ENCODE measurements at places on chromosomes 11 and 22.

DNA sequence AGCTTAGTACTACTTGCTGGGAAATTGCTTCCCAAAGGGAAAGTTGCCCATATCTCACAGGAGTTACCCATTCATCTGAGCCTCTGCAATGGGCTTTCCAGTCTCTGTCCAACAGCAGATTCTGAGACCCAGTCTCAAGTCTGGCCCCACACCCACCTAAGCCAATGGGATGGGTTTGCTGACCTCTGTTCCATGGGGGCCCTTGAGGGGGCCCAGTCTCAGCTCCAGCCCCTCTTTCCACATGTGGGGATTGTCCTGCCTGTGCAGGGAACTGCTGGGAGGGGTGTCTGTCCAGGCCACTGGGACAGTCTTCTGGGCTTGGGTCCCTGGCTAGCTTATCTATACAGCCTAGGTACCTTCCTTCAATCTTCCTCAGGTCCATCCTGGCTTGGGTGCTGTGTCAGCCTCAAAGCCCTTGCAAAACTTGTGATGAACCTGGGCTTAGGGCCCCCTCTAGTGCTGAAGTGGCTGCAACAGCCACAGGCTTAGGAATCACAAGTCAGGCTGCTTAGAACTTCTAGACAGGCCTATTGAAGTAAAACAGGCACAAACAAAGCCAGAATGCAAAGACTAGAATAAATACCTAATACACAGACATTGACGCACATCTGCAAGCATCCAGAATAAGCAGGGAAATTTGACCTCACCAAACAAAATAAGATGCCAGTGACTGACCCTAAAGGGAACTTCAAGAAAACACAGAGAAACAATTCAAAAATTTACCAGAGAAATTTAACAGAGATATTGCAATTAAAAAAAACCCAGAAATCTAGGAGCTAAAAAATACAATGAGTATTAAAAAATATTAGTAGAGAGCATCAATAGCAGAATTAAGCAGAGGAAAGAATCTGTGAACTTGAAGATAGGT lies 11.7 kb upstream of the PATL1 start:
- DNase-seq, result peak; percentile 27

GRCh38 chr11:67113231-67113721 lies 5.8 kb upstream of the KDM2A start:
- no peak for DNase-seq

DNA sequence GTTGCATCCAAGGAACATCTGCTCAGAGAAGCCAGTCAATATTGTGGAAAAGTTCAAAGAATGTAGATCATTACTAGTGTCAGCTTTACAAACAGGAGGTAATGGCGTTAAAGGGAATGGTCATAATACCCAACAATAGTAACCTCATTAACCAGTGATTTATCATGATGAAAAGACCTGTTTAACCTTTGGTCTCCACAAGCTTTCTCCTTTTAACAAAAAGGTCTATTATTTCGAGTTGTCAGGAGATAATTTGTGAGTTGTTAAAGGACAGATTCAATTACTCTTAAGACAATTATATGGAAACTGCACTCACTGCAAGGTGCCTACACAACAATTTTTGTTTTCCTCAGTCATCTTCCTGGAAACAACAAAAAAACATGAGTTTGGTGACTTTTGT lies 73.8 kb upstream of the HTATIP2 start:
- DNase-seq, result no peak

- no peak for DNase-seq
These were observed 14.3 kb downstream of the TRIM22 start for GRCh38 chr11:5703741-5704536.

DNA sequence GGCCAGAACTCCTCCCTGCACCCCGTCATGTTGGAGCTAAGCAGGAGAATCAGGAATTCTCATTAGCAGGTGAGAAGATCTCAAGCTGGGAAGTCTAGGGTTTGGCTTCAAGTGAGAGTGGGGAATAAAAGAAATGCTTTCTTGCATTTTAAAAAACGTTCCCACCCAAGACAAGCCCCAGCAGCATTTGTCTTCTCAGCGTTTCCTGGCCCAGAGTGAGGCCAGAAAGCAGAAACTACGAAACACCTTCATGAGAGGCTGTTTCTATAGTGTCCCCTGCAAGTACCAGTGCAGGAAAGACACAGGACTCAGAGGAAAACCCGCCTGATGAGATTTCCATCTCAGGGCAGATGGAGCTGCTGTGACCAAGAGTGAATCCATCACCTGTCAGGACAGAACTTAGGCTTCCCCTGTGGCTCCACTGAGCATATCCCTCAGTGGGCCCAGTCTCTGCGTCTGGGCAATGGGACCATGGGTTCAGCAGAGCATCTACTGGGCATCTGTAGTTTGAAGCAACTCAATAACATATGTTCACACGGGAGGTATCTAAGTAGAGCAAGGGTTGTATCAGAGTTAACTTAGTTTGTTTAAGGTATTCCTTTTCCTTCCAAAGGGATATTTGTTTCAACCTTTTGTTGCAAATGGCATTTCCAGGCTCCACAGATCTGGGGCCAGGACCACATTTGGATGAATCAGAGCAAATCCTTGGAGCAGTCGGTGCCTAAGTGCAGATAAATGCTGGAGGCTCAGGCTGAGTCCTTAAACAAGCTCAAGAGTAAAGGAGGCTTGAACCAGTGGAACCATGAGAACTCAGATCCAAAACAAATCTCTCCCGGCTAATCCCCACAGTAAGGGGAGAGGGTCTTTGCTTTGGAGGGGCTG lies 548.3 kb downstream of the MIAT start:
- DNase-seq, result no peak

- no peak for DNase-seq
These were observed 24.4 kb upstream of the TXNRD2 start for GRCh38 chr22:19965771-19966709.

GRCh38 chr11:104451197-104451893 lies 287.4 kb upstream of the PDGFD start:
- no peak for DNase-seq

GRCh38 chr11:116177521-116178210 lies 595.1 kb downstream of the BUD13 start:
- DNase-seq, result no peak

DNA sequence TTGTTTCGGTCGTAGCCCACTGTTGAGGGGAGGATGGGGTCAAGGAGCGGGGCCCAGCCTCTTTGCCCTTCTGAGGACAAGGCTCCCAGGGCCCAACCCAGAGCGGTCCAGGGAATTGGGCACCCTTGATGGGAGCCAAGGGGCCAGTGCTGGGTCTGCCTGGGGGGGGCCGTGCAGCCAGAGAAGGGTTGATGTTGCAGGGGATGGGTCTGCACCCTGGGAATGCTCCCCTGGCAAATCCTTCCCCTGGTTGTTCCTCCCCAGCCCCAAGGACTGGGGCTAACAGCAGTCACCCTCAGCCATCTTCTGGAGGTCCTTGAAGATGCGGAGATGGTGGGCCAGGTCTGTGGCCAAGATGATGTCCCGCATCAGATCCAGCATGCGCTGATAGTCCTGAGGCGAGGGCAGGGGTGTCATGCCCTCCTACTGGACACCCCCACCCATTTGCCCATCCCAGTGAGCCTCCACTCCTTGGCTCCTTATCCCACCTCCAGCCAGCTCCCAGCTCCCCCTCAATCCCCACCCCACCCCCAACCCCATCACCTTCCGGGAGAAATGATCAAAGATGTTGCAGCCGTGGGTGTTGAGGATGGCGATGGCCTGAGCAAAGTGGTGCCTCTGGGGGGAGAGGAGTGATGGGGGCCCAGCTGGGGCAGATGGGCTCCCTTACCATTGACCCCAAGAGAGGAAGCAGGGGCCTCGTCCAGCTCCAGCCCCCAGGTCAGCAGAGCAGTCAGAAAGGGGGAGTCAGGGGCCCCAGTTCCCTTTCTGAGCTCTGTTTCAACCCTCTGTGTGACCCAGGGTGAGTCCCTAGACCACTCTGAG lies 95.0 kb downstream of the PDE2A start:
- no peak for DNase-seq

GRCh38 chr11:126628790-126629621 lies 273.5 kb downstream of the ST3GAL4 start:
- DNase-seq, result no peak

DNA sequence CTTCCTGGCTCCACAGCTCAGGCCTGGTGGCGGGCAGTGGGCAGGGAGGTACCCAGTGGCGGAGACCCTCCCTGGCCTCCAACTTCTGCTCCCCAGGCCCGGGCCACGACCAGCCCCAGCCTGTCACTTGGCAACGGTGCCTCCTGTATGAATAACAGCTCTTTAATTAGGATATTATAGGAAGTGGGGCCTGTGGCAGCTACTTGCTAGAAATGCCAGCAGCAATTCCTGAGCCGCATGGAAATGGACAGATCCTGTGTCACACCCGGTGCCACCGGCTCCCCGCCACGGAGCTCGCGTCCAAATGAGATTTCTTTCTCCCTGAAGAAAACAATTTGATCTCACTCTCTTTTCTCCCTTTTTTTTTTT lies 104.5 kb downstream of the CHST1 start:
- no peak for DNase-seq

- DNase-seq, result no peak
These were observed 108.2 kb downstream of the CYP2R1 start for GRCh38 chr11:14783788-14784187.

DNA sequence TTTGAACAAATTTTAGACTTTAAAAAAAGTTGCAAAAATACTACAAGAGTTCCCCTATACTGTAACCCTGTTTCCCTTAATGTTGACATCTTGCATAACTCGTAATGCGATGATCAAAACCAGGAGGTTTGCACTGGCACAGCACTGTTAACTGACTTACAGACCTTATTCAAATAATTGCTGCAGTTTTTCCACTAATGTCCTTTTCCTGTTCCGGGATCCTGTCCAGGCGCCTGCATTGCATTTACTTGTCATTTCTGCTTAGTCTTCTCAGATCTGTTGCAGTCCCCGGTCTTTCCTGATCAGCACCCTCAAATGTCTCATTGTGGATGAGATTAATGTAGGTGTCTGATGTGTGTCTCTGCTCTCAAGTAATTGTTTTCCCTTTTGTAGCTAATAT lies 32.0 kb downstream of the APLP2 start:
- no peak for DNase-seq

DNA sequence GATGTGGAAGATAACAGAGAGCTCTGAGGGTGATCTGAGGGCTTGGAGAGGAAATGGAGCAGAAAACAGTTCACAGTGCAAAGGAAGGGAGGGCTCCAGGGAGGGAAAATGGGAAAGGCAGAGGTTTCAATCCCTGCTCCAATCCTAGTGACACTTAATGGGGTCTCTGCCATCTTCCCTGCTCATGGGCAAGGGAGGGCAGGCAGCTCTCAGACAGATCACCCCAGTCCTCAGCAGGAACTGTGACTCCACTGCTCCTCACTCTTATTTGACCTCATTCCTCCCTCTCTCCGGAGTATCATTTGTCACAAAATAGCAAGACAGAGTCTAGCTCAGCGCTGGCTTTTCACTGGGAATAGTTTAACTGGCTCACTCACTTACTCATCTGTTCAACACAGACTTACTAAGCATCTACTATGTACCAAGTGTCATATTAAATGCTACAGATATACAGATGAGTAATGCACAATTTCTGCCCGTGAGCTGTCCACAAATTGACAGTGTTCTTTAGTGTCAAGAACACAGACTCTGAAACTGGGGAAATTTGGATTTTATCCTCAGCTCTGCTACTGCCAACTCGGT lies 817.4 kb downstream of the OPCML start:
- no peak for DNase-seq

DNA sequence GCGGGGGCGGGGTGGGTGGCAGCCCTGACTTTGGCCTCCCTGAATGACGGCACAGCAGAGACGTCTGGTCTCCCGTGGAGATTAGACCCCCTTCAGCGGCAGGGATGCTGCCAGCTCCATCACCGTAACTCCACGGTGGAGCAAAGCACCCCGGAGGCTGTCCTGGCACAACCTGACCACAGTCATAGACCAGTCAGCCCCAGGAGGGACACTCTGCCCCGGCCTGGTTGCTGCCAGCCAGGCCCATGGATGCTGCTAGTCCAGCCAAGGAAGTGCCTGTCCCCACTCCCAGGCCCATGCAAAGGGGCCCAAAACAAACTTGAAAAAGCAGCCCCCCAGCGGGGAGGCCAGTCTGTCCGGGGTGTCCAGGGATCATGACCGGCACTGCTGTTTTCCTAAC lies 11.5 kb upstream of the ANO1 start:
- no peak for DNase-seq

DNA sequence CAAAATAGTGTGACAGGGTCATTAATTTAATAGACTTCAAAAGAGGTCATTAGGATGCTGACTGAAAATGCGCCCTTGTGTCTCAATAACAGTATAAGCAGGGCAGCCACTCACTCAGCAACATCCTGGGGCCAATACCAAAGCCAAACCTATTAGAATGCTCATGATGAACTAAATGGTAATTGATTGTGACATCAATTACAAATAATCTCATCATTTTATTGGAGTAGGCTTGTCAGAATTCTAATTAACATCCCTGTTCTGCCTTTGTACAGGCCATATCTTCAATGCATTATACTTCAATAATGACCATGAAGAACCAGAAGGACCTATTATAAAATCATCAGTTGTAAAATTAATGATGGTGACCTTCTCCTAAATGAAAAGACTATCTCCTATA lies 64.2 kb downstream of the DNAJC24 start:
- no peak for DNase-seq

GRCh38 chr22:42938976-42939375 lies 76.0 kb downstream of the PACSIN2 start:
- DNase-seq, result no peak

DNA sequence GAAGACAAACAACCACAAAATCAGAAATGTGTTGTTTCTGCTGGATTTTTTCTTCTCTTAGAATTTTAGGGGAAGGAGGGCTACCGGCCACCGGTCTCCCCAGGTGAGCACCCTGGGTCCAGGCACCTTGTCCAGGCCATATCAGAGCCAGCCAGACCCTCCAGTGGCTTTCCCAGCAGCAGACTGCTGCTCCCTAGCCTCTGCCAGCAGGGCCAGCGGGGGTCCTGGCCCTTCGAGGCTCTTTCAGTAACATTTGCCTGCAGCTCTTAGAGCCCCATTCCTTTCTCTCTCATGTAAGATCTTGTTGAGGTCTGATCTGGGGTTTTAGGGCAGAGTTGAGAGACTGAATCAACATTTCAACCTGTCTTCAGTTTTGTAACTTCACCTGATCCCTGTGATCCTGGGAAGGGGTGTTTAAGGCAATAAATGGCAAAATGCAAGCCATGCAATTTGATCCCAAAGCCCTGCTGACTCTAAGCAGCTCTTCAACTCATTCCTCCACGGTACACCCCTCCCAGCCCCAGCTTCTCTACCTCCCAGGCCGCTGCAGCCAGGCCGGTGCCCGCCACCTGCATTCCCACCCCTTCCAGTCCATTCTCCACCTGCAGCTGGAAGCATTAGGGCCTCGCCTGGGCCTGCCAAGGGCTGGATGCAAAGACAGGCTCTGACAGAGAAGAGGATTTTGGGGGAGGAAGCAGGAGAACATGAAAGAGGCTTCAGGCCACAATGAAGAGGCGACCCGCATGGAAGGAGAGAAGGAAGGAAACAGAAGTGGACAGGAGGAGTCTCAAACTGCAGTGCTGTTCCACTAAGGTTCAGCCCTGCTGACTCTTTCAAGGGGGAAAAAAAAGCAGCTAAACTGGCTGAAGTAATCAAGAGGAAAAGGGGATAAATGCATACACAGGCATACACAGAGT lies 113.0 kb upstream of the FGF3 start:
- no peak for DNase-seq

DNA sequence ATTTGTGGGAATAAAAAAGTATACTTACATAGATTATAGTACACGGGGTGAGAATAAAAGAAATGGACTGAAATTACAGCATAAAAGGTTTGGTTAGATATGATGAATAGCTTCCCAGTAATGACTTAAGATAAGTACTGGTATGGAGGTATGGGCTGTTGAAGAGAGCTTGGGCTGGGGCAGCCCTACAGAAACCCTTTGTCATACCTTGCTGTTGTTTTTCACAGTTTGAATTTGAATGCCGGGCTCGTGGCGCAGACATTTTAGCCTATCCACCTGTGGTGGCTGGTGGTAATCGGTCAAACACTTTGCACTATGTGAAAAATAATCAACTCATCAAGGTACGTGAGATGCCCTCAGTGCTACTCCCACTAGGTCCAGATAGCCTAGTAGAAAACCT lies 42.3 kb upstream of the RBX1 start:
- DNase-seq, result no peak
